Glomerular endothelial cell (primary cell): ENCODE measurements at places on chromosomes 16 and 17. TPM values are rescaled to one million over a fixed set of nuclear protein-coding genes. Genes with fewer than 3 reads are reported as not detected.

The CTF1 gene
- total RNA-seq: 0.19 and 0.53 TPM in 2 replicates

The MMP28 gene
- 0.29 and 3.4 TPM in 2 replicates for total RNA-seq

The NACA2 gene
- not detected in 2 replicates for total RNA-seq

The SRSF2 gene
- total RNA-seq: 219 and 305 TPM in 2 replicates

The ZKSCAN2 gene
- total RNA-seq: 5.0 and 7.2 TPM in 2 replicates

The CEP295NL gene
- total RNA-seq: 1.0 and 3.7 TPM in 2 replicates

The SCIMP gene
- total RNA-seq: not detected in 2 replicates

The MYH13 gene
- not detected in 2 replicates for total RNA-seq

The WWP2 gene
- 26.4 and 36.4 TPM in 2 replicates for total RNA-seq
